Activated T-cell treated with anti-CD3 and anti-CD28 coated beads, Interleukin-2, amount 50 U/mL, for 4 hours (primary cell): ENCODE measurements at places on chromosomes 5 and 9.

- no peak for DNase-seq
Measured at GRCh38 chr9:16001856-16002255, 449.0 kb downstream of the CCDC171 start.

- no peak for DNase-seq
Measured at GRCh38 chr9:125600194-125600593, 106.8 kb downstream of the MAPKAP1 start.

- DNase-seq = no peak
Measured at GRCh38 chr5:37954561-37954960, 114.7 kb upstream of the GDNF start.

- no peak for DNase-seq
Measured at GRCh38 chr5:100992354-100992753, 89.3 kb upstream of the ST8SIA4 start.

DNA sequence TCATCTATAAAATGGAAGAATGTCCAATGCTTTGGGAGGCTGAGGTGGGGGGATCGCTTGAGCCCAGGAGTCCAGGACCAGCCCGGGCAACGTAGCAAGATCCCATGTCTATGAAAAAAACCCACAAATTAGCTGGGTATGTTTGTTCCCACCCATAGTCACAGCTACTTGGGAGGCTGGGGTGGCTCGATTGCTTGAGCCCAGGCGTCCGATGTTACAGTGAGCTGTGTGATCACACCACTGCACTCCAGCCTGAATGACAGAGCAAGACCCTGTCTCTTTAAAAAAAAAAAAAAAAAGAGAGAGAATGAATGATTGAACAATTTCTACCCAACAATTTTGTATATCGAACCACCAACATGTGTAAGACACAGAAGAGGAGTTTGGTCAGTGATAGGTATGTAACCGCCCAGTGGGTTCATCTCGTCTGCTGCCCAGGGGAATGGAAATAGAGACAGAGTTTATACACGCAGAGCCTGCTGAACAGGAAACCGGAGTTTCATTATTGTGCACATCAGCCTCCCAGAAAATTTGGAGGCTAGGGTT lies 26.2 kb upstream of the ERGIC1 start:
- no peak for DNase-seq

DNA sequence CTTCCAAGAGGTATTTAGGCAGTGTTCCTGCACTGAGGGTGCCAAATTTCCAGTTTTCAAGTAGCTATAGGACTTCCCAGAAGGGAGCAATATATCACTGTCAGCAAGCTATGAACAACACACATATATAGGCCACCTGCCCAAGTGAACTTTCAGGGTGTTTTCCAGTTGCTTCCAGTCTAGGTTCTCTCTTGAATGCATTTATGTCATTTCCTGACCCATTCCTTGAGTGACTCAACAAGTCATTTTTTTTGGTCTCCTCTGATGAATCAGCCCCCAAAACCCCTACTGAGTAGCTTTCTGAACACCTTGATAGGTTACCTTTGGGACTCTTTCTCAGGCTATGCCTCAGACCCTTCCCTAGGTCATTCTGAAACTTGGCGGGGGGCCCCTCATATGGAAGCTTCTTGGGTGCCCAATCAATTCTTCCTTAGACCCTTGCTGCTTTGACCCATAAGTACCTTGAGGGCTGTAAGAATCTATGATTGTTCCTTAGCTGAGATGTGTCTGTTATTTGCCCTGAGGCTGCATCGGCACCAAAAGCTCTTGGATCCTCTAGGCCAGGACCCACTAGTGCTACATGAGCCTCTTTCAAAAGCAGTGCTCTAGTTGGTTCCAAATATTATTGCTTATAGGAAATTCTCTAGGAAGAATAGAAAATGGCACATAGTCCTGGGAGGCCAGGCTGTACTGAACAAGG lies 12.4 kb downstream of the DNAJB5 start:
- no peak for DNase-seq

DNA sequence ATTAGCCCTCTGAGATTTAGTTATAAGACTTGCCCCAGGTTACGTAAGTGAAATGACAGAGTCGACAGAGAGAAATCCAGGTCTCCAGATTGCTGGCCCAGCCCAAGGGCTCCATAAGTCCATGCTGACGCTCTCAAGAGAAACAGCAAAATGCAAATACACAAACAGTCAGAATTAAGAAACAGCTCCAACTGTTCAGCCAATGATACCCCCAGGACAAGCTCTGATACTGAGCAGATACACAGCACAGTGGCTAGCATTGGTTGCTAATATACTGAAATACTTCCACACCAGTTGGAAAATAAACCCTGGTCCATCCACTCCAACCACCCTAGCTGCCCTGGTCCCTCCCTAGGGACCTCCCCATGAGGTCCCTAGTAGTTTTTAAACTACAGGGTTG lies 94.2 kb downstream of the CDK5RAP2 start:
- no peak for DNase-seq

- DNase-seq = no peak
Measured at GRCh38 chr9:121958530-121958929, 134.6 kb downstream of the TTLL11 start.

DNA sequence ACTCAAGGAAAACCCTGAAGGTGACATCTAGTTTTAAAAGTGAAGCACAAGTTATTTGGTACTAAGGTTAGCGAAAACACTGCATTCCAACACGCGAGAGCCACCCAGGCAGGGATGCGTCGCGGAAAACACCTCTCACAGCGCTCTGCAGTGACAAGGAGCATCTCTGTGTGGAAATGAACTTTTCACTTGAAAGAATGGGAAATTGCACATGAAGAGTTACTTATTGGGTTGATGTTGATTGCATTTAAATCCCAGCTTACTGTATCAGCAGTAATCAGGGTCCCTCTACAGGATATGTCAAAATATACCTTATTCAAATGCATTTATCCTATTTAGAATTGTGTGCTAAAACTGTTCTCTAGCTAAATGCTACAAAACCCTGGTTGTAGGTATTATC lies 144.4 kb downstream of the BNC2 start:
- DNase-seq = no peak
